ENCODE measurements at places on chromosomes 6 and 20.
A peak's percentile ranks its signal among the peaks of the same experiment; 100 is the strongest.

GRCh38 chr20:58511861-58512260 lies 3.3 kb downstream of the APCDD1L start:
- no peak for DNase-seq

DNA sequence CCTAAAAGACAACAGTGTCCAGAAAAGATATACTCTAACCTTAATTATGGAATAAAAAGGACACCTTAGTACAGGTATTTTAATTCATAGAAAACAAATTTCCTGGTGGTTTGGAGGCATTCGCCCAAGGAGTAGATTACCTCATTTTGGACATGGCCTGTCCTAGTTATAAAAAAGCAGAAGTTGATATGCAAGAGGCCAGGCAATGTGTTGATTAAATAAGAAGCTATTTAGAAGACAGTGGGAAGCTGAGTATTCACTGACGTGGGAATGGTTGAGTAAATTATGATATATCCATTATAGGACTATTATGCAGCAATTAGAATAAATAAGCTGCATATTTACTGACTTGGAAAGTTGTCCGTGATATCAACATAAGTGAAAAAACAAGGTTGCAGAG lies 314.9 kb downstream of the ALDH8A1 start:
- DNase-seq = no peak

DNA sequence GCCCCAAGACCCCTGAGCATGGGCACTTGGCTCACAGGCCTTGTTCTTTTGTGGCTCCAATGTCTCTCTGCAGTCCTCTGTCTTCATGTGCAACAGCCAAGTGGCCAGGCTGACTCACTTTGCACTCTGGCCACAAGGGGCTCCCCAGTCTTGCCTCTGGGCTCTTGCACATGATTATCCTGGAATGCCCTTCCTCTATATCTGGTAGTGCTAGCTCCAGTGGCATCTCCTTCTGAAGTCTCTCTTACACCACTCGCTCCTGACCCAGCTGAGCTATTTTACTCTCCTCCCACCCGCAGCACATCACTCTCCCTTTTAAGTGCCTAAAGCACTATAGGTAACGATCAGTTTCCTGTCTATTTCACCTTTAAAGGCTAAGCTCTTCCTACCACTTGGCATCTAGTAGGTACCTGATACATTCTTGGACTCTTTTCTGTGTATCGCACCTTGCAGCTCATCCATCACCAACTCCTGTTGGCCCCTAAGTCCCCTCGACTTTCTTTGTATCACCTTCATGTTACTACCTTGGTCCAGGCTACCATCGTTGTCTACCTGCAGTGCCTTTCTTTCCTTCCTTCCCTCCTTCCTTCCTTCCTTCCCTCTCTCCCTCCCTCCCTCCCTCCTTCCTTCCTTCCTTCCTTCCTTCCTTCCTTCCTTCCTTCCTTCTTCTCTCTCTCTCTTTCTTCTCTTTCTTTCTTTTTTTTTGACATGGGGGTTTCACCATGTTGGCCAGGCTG lies 211.9 kb upstream of the RNF24 start:
- DNase-seq = peak; percentile 81

DNA sequence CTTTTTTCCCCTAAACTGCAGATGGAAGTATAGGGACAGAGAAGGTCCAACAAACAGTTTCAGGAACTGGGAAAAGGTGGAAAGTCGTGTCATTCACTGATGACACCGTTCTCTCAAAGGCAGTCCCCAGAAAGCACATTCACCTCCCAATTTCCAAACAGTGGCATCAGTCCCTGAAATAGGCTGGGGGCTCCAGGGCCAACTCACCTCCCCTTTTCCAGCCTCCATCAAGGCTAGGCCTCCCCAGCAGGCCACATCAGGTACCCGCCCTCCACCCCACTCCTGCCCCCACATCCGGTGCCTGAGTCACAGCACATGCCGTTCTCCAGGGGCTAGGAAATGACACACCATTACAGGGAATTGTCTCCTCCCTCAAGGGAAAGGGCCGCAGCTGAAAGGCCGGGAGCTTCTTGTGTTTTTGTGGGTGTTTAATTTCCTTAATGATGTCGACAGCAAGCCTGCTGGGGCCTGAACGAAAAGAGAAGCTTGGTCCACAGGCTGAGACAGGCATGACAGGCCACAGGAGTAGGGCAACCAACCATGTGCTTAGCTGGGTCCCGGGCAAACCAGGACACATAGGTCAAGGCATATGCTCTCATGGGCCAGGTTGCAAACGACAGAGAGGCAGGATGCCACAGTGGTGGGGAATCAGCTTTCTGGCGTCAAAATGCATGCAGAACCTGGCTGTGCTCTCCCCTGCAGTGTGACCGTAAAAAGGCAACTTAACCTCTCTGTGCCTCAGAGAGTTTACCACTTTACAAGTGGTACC lies 39.2 kb downstream of the ZMYND8 start:
- DNase-seq = peak; percentile 100

- no peak for DNase-seq
These were observed 520.2 kb downstream of the DOK5 start for GRCh38 chr20:54995553-54995952.

GRCh38 chr6:143111443-143111842 lies 50.8 kb downstream of the AIG1 start:
- no peak for DNase-seq

GRCh38 chr6:6479785-6480184 lies 108.7 kb upstream of the LY86 start:
- no peak for DNase-seq

DNA sequence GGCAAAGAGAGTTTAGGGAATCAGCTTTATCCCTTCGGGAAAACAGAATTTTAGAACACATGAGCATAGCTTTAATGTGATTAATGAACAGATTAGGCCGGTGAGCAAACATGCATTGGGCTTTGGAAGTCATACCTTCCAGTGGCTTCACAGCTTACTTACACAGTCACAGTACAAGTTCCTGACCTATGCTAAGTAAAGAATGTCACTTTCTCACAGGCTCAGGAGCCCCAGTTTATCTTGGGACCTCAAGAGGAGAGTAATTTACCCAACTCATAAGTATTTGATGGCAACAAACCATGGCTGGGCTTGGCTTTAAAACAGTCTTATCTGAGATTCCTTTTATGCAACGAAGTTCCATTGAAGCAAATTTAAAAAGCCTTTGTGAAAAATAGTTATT lies 195.9 kb downstream of the AKAP7 start:
- no peak for DNase-seq

DNA sequence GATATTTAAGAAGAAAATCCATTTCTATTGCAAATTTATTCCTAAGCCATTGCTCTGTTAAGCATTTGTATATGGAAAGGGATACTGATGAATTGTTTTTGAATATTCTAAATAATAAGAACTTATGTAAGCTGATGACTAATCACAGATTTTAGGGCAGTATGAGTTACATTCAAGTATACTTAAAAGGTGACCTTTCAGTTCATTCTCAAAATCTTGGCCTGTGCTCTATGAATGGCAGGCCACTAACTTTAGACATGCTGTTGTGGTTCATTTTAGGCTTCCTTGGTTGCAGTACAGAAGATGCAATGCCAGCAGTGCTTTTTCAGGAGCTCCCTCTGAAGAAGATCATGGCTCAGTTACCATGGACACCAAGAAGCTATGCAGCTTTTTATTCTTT lies 380.4 kb downstream of the CENPW start:
- DNase-seq = peak; percentile 21

- no peak for DNase-seq
These were observed 139.8 kb downstream of the DTNBP1 start for GRCh38 chr6:15522856-15523529.

GRCh38 chr20:62550087-62550632 lies 74.4 kb upstream of the GATA5 start:
- DNase-seq = no peak

DNA sequence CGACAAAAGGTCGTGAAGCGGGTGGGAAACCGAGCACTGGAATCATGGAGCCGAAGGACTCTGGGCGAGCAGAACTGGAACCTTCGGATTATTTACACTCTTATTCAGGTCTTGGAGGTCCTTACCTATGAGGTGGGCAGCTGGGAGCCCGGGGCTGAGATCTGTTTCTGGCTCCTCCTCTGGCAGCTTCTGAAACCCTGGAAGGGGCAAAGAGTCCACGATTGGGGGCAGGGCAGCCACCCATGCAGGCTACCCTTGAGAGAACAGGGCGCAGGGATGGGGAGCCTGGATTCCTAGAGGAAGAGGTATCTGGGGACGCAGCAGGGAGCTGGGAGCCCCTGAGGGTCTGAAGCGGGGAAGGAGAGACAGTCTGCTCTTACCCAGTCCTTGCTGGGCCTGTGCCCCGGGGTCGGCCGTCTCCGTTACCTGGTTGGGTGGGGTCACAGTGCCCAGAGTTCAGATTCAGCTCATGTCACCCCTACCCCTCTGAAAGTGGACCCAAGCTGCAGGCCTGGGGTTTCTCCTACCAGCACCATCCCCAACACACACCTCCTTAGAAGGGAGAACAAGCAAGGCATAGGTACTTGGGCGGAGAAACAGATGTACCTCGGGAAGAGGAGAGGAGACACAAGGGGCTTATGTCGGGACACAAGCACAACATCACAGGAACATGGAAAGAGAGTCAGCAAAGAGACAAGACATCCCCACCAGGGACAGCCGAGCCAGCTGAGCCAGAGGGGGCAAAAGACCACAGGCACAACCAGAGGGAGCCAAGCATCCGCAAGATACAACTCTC lies 592 bp downstream of the LTB start:
- DNase-seq = peak; percentile 32

DNA sequence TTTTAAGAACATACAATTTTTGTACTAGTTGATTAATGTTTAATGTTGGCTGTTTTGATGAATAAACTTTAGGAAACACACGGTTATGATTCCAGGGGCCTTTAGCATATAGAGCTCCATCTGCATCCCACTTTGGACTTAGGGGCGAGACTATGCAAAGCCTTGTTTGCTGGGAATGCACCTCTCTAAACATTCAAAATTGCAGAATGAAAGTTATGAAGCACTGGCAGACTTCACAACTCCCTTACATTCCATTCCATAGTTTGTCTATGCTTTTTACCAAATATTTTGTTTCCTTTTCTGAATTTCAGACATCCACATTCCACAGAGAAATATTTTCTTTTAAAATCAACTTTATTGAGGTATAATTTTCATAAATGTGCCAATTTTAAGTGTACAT lies 10.3 kb upstream of the TCP11 start:
- DNase-seq = no peak
